Panc1 (cell line): ENCODE measurements at places on chromosomes 3 and 15.
A peak's percentile ranks its signal among the peaks of the same experiment; 100 is the strongest.

DNA sequence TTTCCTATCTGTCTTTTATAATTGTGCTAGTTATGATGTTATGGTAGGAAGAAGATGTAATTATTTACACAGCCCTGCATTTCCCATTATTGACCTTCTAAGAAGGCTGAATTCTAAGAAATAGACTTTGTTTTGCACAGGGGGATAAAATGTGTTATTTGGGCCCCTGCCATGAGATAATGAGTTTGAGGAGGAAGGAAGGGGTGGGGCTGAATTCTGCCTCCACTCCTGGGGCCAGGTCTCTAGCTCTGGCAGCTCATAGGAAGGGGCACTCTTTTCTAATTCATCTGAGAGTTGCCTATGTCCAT lies 69.2 kb upstream of the GOLGA8B start:
- no peak for DNase-seq

GRCh38 chr3:44280631-44281030 lies 38.9 kb downstream of the TOPAZ1 start:
- no peak for DNase-seq

DNA sequence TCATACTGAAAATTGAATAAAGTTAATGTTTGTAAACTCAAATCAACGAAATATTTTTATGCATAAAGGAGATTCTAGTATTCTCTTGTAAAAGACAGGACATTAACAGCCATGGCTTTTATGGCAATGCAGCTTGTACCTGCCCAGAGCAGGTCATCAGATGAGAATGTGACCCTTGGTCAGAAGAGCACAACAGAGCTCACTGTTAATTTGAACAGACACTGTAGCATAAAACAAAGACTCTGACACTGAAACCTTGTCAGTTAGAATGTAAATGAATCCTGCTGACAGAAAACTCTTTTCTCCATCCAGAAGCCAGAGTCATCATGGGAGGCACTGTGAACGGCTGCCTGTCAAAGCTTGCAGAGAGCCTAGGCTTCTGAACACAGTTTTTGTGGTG lies 410.6 kb downstream of the RAP2B start:
- DNase-seq, result no peak

- DNase-seq, result no peak
Measured at GRCh38 chr15:25410649-25411048, 28.2 kb downstream of the UBE3A start.

GRCh38 chr3:45551214-45552010 lies 43.1 kb upstream of the LIMD1 start:
- DNase-seq, result no peak

DNA sequence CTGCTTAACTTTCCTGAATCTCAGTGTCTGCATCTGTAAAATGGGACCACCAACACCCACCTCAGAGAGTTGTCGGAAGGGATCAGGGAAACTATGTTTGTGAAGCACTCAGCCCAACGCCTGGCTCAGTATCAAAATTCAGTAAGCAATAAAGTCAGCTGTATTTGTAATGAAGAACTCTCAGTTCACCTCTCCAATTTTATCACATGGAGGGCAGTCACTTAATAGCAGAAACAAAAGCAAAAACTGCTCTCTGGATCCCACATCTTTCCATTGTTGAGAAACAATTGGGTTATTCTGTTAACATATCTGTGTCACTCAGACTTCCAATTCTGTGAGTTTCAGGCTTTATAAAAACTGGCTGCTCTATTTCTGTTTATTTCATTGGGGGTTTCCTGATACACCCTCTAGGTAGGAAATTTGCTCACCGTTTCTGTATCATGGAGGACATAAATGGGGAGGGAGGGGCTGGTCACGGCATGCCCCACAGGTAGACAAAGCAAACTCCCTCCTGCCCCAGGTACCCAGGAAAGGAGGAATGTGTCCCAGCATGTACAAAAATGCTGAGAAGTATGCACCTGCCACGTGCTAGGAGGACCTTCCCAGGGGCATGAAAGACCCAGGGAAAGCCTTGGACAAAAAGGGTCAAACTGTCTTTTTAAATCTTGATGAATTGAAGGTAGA lies 81.4 kb upstream of the LMOD3 start:
- DNase-seq, result no peak

- DNase-seq, result peak; percentile 76
Measured at GRCh38 chr3:123723522-123724168, 138.8 kb upstream of the HACD2 start.

- DNase-seq, result no peak
Measured at GRCh38 chr3:164450276-164450905, 627.9 kb downstream of the SI start.

GRCh38 chr15:52328680-52329079 lies 33.1 kb upstream of the MYO5C start:
- DNase-seq, result no peak

- no peak for DNase-seq
Measured at GRCh38 chr3:16801223-16801622, 83.5 kb upstream of the PLCL2 start.
